ENCODE measurements at places on chromosomes 13 and 19.

- DNase-seq, result no peak
Observed at GRCh38 chr13:24500977-24501376, 11.6 kb downstream of the PARP4 start.

DNA sequence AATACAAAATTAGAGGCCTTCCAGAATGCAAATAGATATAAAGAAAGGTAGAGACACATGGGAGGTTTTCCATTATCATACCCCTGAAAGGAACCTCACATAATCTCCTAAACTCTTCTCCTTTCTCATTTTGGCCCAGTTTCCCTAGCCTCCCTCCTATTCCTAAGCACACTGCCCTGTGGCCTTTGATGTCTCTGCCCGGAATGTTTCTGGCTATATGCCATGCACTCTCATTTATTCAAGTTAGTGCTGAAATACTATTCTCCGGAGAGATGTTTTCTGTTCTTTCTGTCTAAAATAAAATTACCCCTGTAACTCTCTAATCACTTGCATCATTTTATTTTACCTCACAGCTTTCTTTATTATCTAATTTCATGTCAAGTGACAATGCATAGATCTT, 1287.7 kb downstream of the SLITRK5 start:
- no peak for DNase-seq

- peak; percentile 69 for DNase-seq
Observed at GRCh38 chr13:77919246-77919920, 752 bp upstream of the EDNRB start.

GRCh38 chr13:97234236-97234635, 12.1 kb downstream of the MBNL2 start:
- DNase-seq, result no peak

GRCh38 chr19:3346677-3347353, 19.6 kb upstream of the NFIC start:
- DNase-seq, result no peak

DNA sequence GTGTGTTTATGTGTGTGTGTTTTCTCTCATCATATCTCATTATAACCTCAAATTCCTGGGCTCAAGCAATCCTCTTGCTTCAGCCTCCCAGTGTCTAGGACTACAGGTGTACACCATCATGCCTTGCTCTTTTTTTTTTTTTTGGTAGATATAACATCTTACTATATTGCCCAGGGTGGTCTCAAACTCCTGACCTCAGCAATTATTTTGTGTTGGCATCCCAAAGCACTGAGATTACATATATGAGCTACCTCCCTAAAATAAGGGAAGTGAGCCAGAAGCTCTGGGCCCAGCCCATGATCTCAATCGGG, 448 bp upstream of the ZNF543 start:
- DNase-seq, result no peak

DNA sequence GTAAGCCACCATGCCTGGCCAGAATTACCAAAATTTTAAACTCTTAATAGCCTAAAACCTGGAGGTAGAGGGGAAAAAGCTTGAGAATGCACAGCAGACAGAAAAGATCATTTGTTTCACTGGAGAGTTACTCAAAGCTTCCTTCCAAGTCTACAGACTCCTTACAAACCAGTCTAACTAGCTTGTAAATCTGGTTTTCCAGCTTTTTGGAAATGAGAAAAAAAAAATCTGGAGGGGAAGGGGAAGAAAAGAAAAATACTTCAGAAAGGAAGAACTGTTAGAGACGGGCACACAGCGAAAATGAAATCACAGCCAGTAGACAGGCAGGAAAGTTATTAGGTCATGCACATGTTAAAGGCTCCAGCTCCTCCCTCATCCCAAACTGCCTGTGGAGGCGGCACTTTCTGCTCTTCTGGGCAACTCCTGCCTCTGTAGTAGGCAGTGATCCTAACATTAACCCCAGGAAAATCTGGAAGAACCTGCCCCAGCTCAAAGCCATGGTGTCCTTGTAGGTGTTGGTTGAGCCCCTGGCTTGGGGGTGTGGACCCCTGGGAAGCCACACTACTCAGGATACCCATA, 17.3 kb downstream of the PARP4 start:
- no peak for DNase-seq

GRCh38 chr13:89212186-89212585, 1541.0 kb downstream of the SLITRK5 start:
- no peak for DNase-seq

DNA sequence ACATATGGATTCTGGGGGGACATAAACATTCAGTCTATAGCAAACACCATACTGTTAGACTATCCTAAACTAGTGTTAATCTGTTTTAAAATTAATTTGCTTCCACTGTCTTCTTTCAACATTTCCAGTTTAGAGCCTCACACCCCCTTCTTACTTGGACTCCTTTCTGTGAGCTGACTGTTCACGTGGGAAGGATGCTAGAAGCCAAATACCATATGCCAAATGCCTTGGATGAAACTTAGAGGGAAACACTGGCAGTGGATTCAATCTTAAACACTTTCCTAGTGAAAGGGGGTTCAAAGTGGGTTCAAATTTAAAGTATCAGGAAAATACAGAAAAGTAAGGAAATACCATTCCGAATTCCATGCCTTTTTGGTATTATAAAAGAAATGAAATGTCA, 113.6 kb downstream of the HS6ST3 start:
- DNase-seq, result no peak

DNA sequence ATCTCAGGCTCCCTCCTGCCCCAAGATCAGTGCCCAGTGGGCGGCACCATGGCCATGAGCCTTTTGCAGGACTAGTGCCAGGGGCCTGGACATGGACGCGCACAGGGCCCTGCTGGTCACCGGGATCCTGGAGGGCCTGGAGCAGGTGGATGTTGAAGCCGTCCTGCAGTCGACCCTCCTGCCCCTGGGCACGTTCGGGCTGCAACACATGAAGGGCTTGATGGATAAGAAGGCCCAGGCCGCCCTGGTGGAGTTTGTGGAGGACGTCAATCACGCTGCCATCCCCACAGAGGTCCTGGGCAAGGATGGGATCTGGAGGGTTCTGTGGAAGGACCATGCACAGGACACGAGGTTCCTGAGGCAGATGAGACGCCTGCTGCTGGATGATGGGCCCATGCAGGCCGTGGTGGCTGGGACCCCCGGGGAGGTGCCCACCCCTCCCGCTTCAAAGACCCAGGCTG, 38.0 kb upstream of the PNMA8B start:
- no peak for DNase-seq

DNA sequence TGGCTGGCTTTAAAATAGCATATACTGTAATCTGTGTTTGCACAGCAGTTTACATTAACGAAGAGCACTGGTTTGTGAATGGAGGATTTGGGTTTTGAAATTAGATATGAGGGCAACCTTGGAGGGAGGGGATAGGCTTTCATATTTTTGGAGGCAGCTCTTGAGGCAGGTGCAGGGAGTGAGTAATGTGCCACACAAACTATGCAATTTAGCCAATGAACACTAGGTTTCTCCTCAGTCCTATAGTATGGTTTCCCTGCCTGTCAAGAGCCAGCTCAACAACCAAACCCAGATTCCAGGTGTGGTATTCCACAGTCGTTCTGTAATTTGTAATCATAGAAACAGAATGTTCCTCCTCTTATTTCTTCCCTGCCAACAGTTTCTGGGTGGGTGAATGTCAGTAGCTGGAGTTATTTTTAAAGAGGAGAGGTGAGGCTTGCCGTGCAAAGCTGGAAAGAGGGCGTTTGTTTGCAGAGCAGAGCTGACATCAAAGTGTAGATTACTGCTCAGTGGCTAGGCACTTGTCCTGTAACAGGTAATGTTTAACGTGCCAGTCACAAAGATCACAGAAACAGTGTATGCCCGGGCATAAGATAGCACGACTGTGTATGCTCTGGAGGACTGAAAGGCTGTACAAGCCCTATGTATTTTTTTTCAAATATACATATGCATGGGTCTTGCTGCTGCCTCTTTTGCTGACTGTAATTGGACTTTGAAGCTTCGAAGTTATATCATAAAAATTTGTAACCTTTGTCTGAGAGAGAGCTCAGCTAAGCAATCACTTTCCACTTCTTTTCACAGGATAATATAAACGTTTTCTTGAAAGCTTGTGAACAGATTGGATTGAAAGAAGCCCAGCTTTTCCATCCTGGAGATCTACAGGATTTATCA, 124.2 kb downstream of the LMO7 start:
- no peak for DNase-seq

DNA sequence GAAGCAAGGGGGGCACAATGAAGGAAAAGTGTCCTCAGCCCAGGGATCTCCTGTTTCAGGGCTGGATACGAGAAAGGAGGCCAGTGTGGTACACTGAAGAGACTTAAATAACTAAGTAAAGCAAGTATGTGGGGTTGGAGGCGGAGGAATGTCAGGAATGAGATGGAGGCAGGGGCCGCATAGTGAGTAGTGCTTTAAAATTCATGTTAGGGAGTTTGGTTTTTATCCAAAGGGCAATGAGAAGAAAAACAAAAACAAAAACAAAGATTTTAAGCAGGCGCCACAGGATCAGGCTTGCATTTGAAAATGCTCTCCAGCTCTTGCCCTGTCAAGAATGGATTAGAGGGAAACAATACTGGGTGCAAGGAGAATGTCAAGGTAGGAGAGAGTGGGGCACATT, 273.4 kb downstream of the DCLK1 start:
- peak; percentile 33 for DNase-seq

DNA sequence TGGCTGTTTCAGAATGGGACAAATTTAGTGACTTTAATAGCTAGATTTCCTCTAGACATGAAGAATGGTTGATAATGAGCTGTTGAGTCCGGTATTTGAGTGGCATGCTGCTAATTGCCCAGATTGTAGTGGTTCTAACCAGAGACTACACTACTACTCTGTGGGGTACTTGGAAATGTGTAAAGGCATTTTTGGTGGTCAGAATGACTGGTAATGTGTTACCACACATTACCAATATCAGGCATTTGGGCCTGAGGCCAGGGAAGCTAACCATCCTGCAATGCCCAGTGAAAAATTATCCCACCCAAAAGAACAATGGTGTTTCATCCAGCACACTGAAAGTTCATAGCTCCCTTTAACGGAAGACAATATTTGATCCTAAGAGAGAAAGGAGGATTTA, 17.5 kb upstream of the N4BP2L1 start:
- no peak for DNase-seq

DNA sequence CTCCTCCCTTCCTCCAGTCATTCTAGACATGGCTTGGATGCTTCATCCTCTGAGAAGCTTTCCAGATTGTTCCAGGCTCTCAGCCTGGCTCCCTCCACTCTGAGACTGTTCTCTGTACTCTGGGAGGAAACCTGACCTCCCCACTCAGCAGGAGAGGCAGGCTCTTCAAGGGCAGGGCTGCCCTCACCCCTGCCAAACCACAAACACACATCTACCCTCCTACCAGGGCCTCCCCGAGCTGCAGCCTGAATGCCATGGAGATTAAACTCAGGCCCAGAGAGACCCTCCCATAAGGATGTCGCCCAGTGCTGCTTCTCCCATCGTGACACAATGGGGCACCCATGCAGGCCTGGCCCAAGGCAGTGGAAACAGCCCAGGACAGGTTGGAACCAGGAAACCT, 16.2 kb downstream of the NUMBL start:
- DNase-seq, result peak; percentile 32

GRCh38 chr13:111561091-111561781, 240.8 kb downstream of the TEX29 start:
- no peak for DNase-seq
